ENCODE measurements at places on chromosomes 5 and 9.

DNA sequence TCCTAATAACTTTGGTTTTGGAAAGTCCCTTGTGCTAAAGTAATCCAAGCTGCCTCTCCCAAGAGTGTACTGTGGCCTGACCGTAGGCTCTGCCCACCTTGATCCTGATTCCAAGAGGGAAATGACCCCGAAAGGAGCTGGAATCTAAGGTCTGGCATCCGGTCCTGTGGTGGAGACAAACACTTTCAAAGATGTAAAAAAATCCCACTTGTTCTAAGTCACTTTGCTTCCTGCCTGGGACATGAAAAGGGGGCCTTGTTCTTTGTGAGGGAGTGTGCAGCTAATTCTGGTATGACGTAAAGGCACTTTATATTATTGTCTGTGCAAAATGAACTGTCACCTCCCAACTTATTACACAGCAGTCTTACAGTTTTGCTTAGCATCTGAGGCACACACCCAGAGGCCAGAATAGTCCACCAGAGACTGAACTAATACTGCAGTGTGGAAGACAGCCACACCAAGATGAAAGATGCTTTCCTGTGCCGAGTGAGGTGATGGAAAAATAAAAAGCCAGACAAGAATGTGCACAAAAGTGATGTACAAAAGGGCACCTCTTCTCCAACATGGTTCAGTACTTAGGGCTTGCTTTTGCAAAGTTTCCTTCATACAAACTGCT is 128.7 kb downstream of the SLC12A2 start:
- no peak for DNase-seq

DNA sequence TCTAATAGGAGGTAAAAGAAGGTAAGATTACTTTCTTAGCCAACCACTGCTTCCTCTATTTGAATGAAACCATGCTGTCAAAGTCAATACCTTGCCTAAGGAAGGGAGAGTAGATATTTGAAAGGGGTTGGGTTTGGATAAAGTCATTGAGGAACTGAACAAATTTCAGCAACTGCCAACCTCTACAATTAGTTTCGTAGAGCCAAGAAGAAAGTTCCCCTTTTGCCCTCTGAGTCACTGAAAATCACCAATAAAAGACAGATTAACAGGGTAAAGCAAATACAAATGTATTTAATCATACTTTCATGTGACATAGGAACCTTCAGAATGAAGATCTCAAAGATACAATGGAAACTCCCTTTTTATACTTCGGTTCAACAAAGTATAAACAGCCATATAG is 615.7 kb downstream of the GABRG2 start:
- DNase-seq, result no peak

DNA sequence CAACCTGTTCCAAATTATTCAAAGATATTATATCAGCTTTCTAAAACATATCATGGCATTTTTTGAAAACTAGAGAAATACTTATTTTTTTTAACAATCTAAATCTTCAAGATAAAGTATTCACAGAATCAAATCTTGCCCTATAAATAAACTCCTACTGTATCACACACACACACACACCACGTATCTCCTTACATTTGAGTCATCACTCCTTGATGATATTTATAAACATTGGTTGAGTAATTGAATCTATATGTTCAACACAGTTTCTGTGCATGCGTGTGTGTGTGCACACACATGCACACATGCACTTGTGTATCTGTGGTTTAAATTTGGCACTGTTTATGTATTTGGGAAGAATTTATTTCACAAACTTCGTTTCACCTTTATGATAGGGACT is 1716.4 kb downstream of the EFNA5 start:
- DNase-seq, result no peak

- DNase-seq, result no peak
These were observed 8.6 kb upstream of the PHYKPL start for GRCh38 chr5:178241231-178241663.

DNA sequence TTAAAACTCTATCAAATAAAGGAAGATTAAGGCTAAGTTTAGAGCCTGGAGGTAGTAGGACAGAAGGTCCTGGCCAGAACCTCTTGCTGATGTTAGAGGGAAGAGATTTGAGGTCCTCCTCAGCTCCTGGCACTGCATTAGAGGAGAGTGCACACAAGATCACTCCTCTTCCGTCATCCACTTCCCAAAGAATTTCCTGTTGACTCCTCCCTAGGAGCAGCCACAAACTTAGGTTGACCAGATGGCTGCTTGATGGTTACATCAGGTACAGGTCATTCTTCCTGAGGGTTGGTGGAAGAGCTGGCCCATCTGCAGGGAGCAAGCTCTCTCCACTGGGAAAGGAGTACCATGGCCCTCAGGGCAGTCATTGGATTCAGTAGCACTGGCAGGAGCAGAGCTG is 93.9 kb upstream of the IL33 start:
- no peak for DNase-seq

DNA sequence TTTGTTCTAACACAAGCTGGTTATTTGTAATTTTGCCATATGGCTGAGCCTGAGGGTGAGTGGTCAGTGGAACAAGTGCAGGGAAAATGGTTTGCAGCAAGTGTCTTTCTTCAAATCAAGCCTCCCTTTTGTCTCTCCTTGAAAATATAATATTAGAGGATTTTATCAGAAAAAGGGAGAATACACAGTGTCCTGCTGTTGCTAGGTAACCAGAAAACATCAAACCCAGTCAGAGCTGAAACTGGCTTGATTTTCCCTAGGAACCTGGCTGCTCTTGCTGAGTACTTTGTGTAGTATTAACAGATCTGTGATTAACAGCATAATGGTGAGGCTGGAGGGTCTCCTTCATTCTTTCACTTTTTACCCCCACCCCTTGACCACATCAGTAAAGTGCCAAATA is 314.0 kb downstream of the ARHGEF28 start:
- DNase-seq, result no peak

- DNase-seq, result no peak
These were observed 265.3 kb upstream of the GAS1 start for GRCh38 chr9:87212605-87213021.

DNA sequence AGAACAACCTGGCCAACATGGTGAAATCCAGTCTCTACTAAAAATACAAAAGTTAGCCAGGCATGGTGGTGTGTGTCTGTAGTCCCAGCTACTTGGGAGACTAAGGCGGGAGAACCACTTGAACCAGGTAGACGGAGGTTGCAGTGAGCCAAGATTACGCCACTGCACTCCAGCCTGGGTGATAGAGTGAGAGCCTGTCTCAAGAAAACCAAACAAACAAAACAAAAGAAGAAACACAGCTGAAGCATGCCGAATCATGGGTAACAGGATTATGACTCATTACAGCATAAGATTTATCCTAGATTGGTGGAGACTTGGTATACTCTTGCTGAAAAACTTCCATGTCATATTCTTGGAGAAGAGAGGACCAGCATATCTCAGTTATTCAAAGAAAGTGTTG is 236.7 kb upstream of the CCNH start:
- no peak for DNase-seq

GRCh38 chr5:36988396-36988795 is 111.8 kb downstream of the NIPBL start:
- DNase-seq, result no peak

All from fibroblast of skin of left biceps (primary cell).